ENCODE measurements at places on chromosomes 11 and 22.

DNA sequence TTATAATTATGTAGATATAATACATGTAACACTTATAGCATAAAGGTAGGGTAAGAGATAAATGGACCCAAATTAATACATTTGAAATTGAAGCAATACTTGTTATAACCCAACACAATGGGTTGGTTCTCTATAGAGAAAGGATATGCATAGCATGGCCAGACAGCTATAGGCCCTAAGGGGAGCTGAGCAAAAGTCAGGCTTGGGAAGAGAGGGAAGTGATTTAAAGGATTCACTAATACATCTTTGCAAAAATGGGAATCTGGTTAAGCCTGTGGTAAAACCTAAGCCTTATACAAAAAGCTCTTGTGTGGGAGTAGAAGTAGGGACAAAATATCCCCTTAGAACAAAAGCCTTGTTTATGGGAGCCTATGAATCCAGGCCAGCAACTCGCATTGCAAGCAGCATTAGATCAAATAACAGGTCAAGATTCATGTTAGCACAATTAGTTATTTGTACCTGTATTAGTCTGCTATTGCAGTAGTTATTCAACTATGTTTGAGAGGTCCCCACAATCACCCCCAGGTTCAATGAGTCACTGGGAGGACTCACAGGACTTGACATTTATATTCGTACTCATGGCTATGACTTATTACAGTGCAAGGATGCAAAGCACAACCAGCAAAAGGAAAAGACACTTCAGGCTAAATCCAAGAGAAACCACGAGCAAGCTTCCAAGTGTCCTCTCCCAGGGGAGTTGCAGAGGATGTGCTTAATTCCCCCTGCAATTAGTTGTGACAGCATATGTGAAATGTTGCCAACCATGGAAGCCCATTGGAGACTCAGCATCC lies 144.7 kb upstream of the LMO1 start:
- H3K27me3 ChIP-seq = no peaks in the 10 kb centered on the region
- DNase-seq = no peak
- no peak overlapping the region for H3K27ac ChIP-seq

DNA sequence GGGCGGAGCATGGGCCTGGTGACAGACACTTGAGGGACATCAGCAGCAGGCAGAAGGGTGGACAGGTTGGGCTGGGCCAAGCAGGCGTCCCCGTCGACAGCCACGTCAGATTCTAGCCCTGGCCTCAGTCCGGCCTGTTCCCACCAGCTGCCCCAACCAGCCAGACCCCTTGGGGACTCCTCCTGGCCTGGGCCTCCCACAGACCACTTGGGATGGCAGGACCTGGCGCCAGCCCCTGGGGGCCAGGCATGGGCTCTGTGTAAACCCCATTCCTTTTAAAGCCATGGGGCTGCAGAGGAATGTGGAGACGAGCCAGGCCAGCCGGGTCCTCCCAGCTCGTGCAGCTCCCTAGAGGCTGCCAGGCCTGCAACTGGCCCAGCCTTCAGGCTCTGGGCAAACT lies 4.7 kb upstream of the SUSD2 start:
- H3K4me3 ChIP-seq = no peak overlapping the region
- peaks cover 48% of the 10 kb centered on the region for H3K4me1 ChIP-seq

- no peaks in the 10 kb centered on the region for H3K4me1 ChIP-seq
- H3K36me3 ChIP-seq = no peaks in the 10 kb centered on the region
- DNase-seq = no peak
- no peaks in the 10 kb centered on the region for H3K27me3 ChIP-seq
Measured at GRCh38 chr22:41932353-41932752, 5.7 kb upstream of the TNFRSF13C start.

- H3K4me1 ChIP-seq = no peaks in the 10 kb centered on the region
- H3K27ac ChIP-seq = no peak overlapping the region
- no peaks in the 10 kb centered on the region for H3K27me3 ChIP-seq
- DNase-seq = no peak
Measured at GRCh38 chr11:12319988-12320387, 57.4 kb upstream of the PARVA start.

DNA sequence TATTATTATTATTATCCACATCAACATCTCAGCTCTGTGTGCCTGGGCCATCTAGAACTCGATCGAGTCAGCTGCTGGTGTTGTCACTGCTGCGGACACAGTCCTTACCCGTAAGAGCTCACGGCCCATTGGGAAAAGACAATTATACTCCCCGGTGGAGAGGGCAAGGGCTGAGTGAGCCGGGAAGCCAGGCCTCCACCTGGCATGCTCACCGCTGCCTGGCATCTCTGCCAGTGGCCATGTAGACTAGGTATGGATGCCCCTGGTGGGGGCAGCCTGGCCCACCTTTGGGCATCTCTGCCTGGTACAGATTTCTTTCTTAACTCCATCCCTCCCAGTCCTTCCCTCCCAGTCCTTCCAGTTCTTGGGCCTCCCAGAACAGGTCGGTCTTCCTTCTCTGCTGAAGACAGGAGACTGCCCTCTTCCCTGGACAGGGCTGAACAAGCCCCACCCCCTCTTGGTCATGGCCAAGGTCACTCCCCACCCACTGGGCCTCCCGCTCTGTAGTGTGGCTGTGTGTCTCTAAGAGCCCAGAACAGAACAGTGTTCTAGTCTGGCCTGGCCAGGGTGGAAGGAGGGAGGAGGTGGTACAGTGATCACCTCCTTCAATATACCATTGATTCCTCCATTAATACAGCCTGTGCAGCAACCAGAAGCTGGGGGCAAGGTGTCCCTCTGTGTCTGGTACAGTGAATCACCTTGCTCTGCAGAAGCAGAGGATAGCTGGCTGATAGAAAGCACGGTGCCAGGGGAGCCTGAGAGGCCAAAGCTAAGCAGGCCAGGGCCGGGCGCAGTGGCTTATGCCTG lies 57.7 kb downstream of the FLRT1 start:
- H3K4me3 ChIP-seq = no peak overlapping the region
- no peak overlapping the region for H3K27ac ChIP-seq
- H3K4me1 ChIP-seq = no peaks in the 10 kb centered on the region

GRCh38 chr11:34948696-34949095 lies 32.3 kb downstream of the PDHX start:
- H3K27me3 ChIP-seq = no peaks in the 10 kb centered on the region
- peaks cover 3% of the 10 kb centered on the region for H3K36me3 ChIP-seq
- H3K4me1 ChIP-seq = no peaks in the 10 kb centered on the region
- no peak overlapping the region for H3K27ac ChIP-seq
- DNase-seq = no peak
- H3K4me3 ChIP-seq = no peak overlapping the region

GRCh38 chr11:41935241-41935640 lies 475.8 kb upstream of the LRRC4C start:
- no peak for DNase-seq
- no peak overlapping the region for H3K4me3 ChIP-seq
- H3K27me3 ChIP-seq = no peaks in the 10 kb centered on the region
- no peaks in the 10 kb centered on the region for H3K36me3 ChIP-seq
- H3K4me1 ChIP-seq = no peaks in the 10 kb centered on the region

- H3K4me1 ChIP-seq = no peaks in the 10 kb centered on the region
- no peak overlapping the region for H3K4me3 ChIP-seq
- no peaks in the 10 kb centered on the region for H3K36me3 ChIP-seq
- no peak for DNase-seq
Measured at GRCh38 chr22:22666307-22667091, 22.1 kb downstream of the GGTLC2 start.

GRCh38 chr11:66547662-66548009 lies 933 bp downstream of the ACTN3 start:
- H3K4me1 ChIP-seq = peaks cover 3% of the 10 kb centered on the region
- H3K27me3 ChIP-seq = no peaks in the 10 kb centered on the region
- H3K36me3 ChIP-seq = no peaks in the 10 kb centered on the region
- H3K4me3 ChIP-seq = no peak overlapping the region

- DNase-seq = no peak
- peak overlapping the region; percentile 75 for H3K27ac ChIP-seq
- peak overlapping the region; percentile 68 for H3K4me3 ChIP-seq
Measured at GRCh38 chr11:64247729-64248531, 1.2 kb upstream of the PPP1R14B start.

All from ascending aorta (tissue), 2 donors.